Subcutaneous preadipocyte (primary cell): ENCODE measurements at places on chromosomes 5 and 9. TPM values are rescaled to one million over a fixed set of nuclear protein-coding genes. Genes with fewer than 3 reads are reported as not detected.

The GPR21 gene
- 0.73 and 2.2 TPM in 2 replicates for total RNA-seq

The PKD2L2 gene
- total RNA-seq: not detected in 2 replicates

The SLC2A6 gene
- total RNA-seq: 22.4 and 30.9 TPM in 2 replicates

The ISL1 gene
- total RNA-seq: under 0.01 TPM in 1 of 2 replicates, not detected in the other

The SHOC1 gene
- total RNA-seq: not detected in 2 replicates

The MGAT4B gene
- 124 and 144 TPM in 2 replicates for total RNA-seq

The CCL27 gene
- not detected in 2 replicates for total RNA-seq

The LPCAT1 gene
- total RNA-seq: 44.1 and 55.5 TPM in 2 replicates

The SV2C gene
- not detected in 2 replicates for total RNA-seq

The FOXD4 gene
- under 0.01 and 0.39 TPM in 2 replicates for total RNA-seq

The DMRT3 gene
- not detected in 2 replicates for total RNA-seq
